ENCODE measurements at places on chromosomes 3 and 15. TPM values are rescaled to one million over a fixed set of nuclear protein-coding genes. Genes with fewer than 3 reads are reported as not detected.
A peak's percentile ranks its signal among the peaks of the same experiment; 100 is the strongest.

Gene SH3BP5
- polyA plus RNA-seq, result 58.4 TPM

Gene CLDN16
- polyA plus RNA-seq, result 0.65 TPM

Gene MUC4
- polyA plus RNA-seq, result 11.7 TPM

GRCh38 chr15:99718421-99718820 is 14.8 kb downstream of the LYSMD4 start:
- no peak overlapping the region for H3K27ac ChIP-seq
- H3K4me3 ChIP-seq, result no peak overlapping the region
- no peaks in the 10 kb centered on the region for H3K27me3 ChIP-seq
- H3K4me1 ChIP-seq, result peaks cover 26% of the 10 kb centered on the region
- peak; percentile 54 for DNase-seq
- peaks cover 3% of the 10 kb centered on the region for H3K36me3 ChIP-seq

DNA sequence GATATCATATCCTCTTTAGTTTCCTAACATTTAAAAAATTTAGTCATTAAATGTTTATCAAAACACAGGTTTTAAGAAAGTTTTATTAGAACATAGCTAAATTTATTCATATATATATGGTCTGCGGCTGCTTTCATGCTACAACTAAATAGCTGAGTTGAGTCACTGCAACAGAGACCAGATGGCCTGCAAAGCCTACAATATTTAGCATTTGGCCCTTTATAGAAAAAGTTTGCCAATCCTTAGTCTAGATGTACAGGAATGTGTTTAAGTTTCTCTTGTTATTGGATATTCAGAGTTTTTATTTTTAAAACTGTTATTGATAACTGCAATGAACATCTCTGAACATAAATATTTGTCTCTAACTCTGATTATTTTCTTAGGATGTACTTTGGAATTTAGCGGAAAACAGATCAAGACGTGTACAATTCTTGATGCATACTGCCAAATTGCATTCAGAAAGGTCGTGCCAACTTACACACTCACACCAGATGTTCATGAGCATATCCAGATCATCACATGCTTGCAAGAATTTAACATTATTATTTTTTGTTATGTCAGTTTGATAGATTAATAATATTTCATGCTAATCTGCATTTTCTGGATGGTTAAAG is 157.9 kb downstream of the STAC start:
- no peaks in the 10 kb centered on the region for H3K36me3 ChIP-seq
- H3K27me3 ChIP-seq, result no peaks in the 10 kb centered on the region
- no peaks in the 10 kb centered on the region for H3K4me1 ChIP-seq
- DNase-seq, result no peak
- no peak overlapping the region for H3K27ac ChIP-seq

GRCh38 chr3:63128380-63128779 is 149.7 kb upstream of the SYNPR start:
- no peaks in the 10 kb centered on the region for H3K27me3 ChIP-seq
- no peak overlapping the region for H3K4me3 ChIP-seq
- H3K36me3 ChIP-seq, result no peaks in the 10 kb centered on the region
- no peaks in the 10 kb centered on the region for H3K4me1 ChIP-seq
- H3K27ac ChIP-seq, result no peak overlapping the region

- DNase-seq, result no peak
- H3K36me3 ChIP-seq, result peaks cover 8% of the 10 kb centered on the region
- H3K4me1 ChIP-seq, result no peaks in the 10 kb centered on the region
- no peaks in the 10 kb centered on the region for H3K27me3 ChIP-seq
- no peak overlapping the region for H3K27ac ChIP-seq
- H3K4me3 ChIP-seq, result no peak overlapping the region
Measured at GRCh38 chr3:57586778-57587177, 10.4 kb downstream of the ARF4 start.
